Skeletal muscle cell (primary cell): ENCODE measurements at places on chromosomes 3 and 15.
A peak's percentile ranks its signal among the peaks of the same experiment; 100 is the strongest.

DNA sequence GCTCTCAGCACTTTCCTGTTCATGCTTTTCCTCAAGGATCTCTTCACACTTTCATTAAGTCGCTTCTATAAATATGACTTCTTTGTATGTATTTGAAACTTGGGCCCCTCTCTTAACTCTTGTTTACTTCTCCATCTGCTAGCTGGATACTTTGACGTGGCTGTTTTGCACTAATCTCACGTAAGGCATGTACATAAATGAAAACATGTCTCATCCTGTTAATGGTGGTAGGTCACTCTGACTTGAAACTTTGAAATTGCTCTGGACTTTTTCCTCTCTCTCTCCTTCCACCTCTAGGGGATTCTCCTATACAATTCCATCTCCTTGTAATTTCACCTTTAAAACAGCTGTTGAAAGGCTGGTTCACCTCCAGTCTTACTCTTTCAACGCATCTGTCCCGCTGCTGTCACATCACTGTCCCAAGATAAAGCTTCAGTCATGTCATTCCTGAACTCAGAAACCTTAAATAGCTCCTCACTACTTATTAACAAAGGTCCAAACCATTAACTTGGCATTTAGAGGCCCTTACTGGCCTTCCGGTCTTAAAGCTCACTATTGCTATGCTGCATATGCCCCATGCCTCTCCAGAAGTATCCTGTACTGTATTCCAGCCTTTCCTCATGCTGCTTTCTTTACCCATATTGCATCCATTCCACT is 1.2 kb downstream of the BLOC1S6 start:
- DNase-seq, result no peak

GRCh38 chr3:58119186-58119585 is 91.6 kb downstream of the DNASE1L3 start:
- no peak for DNase-seq

- peak; percentile 100 for DNase-seq
Observed at GRCh38 chr3:72123908-72124441, 339.0 kb upstream of the PROK2 start.

- DNase-seq, result no peak
Observed at GRCh38 chr3:42511736-42512135, 9.3 kb downstream of the VIPR1 start.

DNA sequence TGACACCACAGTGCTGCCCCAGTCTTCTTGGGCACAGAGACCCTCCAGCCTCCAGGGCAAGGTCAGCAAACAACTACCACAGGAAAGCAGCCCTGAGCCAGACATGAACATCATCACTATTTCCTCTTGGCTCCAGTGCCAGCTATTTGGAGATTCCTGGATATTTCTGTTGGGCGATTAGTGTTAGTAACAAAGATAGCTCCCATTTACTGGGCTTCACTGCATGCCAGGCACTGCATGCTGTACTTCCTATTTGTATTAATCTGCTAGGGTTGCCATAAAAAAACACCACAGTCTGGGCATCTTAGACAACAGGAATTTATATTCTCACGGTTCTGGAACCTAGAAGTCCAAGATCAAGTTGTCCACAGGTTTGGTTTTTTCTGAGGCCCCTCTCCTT is 255.1 kb upstream of the STT3B start:
- DNase-seq, result no peak

GRCh38 chr15:62464705-62465104 is 299.6 kb upstream of the C2CD4B start:
- no peak for DNase-seq

- no peak for DNase-seq
Observed at GRCh38 chr3:119300991-119301391, 6.8 kb downstream of the ARHGAP31 start.

DNA sequence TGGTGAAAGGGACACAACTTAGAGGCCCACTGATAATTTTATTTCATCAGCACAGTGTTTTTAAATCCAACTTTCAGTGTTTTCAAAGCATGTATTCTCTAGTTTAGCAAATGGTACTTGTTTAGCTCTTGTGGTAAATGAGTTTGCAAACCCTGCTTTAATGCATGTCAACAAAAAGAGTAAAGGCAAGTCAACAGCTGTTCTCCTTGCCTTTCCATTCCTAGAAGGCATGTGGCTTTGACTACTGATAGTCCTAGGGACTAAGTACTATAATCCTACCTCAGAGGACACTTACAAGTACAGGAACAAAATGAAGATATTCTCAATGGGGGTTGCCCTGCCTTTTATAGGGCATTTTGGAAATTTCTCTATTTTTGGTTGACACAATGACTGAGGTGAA is 13.1 kb downstream of the NPTN start:
- no peak for DNase-seq

DNA sequence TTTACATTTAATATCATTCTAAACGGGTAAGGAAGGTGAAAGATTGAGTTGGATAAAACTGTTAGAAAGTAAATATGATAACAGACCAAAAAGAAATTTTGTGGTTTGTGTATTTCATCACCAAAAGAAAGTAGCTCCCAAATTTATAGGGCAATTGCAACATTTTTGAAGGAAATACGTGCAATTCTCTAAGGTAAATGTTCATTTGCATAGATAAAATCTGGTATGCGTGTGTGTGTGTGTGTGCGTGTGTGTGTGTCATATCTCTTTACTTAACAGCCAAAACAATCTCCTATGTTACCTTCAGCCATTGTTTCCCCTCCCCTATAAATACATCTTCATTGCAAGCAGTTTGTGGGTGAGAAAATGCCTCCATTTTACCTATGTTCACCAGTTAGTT is 208.4 kb downstream of the TNIK start:
- no peak for DNase-seq

- DNase-seq, result no peak
Observed at GRCh38 chr3:143100451-143100850, 19.1 kb upstream of the CHST2 start.

DNA sequence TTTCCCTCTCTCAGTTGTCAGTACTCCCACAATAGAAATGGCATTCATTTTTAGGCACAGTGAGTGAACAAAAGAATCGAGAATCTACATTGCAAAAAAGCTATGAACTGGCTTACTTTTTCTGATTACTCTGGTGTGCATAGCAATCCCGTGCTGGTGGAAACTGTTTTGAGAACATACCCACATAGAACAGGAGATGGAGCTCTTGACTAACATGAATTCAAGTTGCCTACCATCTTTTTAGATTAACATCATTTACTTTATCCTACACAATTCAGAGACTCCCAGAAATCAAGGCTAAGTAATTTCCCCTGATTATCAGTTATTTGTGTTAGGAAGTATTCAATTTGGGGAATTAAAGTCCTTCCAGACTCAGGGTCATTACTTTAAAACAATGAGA is 326.6 kb downstream of the ARPP21 start:
- peak; percentile 10 for DNase-seq

- no peak for DNase-seq
Observed at GRCh38 chr3:79310016-79310415, 457.8 kb downstream of the ROBO1 start.

DNA sequence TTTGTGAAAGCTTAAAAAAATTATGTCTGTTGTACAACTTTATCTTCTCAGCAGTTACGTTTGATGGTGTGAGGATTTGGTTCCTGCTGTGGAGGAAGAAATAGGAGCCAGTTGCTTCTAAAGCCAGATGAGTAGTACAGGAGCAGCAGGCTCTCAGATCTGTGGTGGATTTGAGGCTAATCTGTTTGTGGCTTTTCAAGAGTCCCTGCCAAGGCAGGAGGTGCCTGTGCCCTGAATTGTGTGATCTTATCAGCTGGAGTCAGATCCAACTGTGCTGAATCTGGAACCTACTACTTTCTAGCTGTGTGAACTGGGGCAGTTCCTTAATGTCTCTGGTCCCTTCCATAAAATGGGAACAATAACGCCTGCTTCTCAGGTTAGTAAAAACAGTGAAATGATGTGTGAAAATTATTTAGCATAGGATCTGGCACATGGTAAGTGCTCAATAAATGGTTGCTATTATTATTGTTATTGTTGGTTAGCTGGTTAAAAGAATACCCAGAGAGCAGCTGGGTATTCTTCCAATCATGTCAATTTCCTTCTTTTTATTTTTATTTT is 7.7 kb downstream of the CLDN11 start:
- DNase-seq, result no peak

GRCh38 chr15:57861034-57861638 is 154.6 kb downstream of the POLR2M start:
- DNase-seq, result peak; percentile 23
